ENCODE measurements at places on chromosomes 5 and 9. TPM values are rescaled to one million over a fixed set of nuclear protein-coding genes. Genes with fewer than 3 reads are reported as not detected.

The IL3 gene
- total RNA-seq: not detected

The RASGEF1C gene
- not detected for total RNA-seq

The ORM1 gene
- not detected for total RNA-seq

The FOXD4 gene
- 0.29 TPM for total RNA-seq

The GALNT10 gene
- total RNA-seq: 62.2 TPM

The IL31RA gene
- total RNA-seq: not detected

The HAVCR1 gene
- total RNA-seq: 0.36 TPM

The TAF11L5 gene
- not detected for total RNA-seq

The SLC22A4 gene
- 3.8 TPM for total RNA-seq

The PAEP gene
- total RNA-seq: not detected

The IL5 gene
- not detected for total RNA-seq

The RCL1 gene
- 15.6 TPM for total RNA-seq

The DNAJC18 gene
- total RNA-seq: 16.3 TPM

The SAXO1 gene
- under 0.01 TPM for total RNA-seq

The LCN12 gene
- total RNA-seq: not detected

The TRIM14 gene
- 1.1 TPM for total RNA-seq

The ADAMTS19 gene
- total RNA-seq: not detected

The CEL gene
- total RNA-seq: under 0.01 TPM

The GMCL2 gene
- total RNA-seq: not detected

The MYMK gene
- total RNA-seq: not detected

The CDC20B gene
- not detected for total RNA-seq

The C7 gene
- total RNA-seq: 0.88 TPM

The LRRC14B gene
- under 0.01 TPM for total RNA-seq

The TMEFF1 gene
- 1.2 TPM for total RNA-seq

The IL11RA gene
- 38.0 TPM for total RNA-seq

The PRDM9 gene
- total RNA-seq: not detected

The TEK gene
- 8.3 TPM for total RNA-seq

Measured in osteoblast (primary cell).